ENCODE measurements at places on chromosomes 11 and 22. TPM values are rescaled to one million over a fixed set of nuclear protein-coding genes. Genes with fewer than 3 reads are reported as not detected.
A peak's percentile ranks its signal among the peaks of the same experiment; 100 is the strongest.

GRCh38 chr11:17637901-17638300, 81.5 kb upstream of the MYOD1 start:
- no peak for DNase-seq

GRCh38 chr11:118090545-118091162, 3.9 kb upstream of the SMIM35 start:
- DNase-seq: no peak

Gene APBB1
- total RNA-seq: 6.7 TPM

DNA sequence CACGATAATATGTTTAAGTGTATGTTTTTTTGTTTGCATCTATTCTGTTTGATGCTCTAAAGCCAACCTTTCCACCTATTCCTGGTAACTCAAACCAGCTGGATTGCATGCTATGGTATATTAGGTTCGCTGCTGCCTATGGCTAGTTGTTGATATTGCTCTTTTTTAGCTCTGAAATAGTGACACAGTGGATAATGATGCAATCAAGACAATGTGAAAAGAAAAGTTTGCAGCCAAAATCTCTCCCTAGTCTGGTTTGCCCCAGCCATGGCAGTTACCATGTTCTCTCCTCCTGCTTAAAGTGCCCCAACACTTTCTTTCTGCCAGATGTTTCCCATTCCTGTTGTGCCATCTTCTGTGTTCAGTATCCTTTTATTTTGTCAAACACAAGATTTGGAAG, 269.7 kb downstream of the DYNC2H1 start:
- DNase-seq: no peak

GRCh38 chr11:1939006-1939625, 8.0 kb upstream of the MRPL23 start:
- DNase-seq: no peak

GRCh38 chr22:49636649-49637048, 191.0 kb downstream of the BRD1 start:
- DNase-seq: no peak

DNA sequence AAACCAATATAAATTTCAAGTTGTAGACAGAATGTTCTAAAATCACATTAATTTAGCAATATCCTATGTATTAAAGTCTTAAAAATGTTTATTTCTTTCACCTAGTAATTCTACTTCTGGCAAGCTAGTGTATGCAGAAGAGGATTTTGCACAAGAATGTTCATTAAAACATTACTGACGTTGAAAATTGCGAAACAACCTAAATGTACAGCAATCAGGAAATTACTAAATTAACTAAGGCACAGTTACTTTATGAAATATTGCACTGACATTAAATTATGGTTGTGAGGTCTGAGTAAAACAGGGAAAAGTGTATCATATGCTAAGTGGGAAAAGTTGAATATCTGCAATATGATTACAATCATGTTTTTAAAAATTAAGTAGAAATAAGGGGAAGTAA, 4.1 kb downstream of the SLC36A4 start:
- no peak for DNase-seq

Gene CD3E
- not detected for total RNA-seq

Gene STARD10
- 16.7 TPM for total RNA-seq

GRCh38 chr22:48579928-48580309, 1247.8 kb downstream of the BRD1 start:
- no peak for DNase-seq

GRCh38 chr11:35114906-35115687, 23.9 kb upstream of the CD44 start:
- DNase-seq: no peak

- DNase-seq: no peak
Observed at GRCh38 chr11:126853732-126854131, 146.8 kb downstream of the KIRREL3 start.

- DNase-seq: no peak
Observed at GRCh38 chr11:12542186-12542935, 131.9 kb upstream of the TEAD1 start.

DNA sequence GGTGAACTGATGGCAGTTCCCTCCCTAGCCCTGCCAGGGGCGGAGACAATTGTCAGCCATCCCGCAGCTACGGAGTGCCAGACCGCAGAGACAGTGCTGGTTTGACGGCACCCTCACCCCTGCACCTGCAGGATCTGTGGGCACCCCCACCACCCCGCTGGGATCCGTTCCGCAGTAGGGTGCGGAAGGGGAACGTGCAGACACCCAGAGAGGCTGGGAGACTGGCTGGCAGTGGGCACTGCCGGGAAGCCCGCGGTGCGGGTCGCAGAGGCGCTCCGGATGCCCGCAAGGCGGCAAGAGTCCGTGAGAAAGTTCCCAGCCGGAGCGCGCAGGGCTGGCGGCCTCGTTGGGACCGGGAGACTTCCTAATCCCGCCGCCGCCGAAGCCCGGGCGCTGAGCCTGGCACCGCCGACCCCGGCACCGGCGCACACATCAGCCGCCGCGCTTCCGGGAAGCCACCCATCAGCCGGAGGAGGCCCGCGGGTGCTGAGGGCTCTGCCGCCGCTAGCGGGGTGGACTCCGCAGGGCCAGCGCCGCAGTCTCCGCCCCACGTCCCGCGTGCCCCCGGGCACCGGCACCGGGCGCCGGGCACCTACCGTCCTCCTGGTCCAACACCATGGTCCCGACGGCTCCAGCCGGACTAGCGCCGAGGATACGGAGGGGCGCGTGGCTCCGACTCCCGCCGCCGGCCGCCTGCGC, 4.3 kb upstream of the LMO1 start:
- peak; percentile 46 for DNase-seq

Gene OR52E2
- total RNA-seq: not detected

Gene MS4A15
- total RNA-seq: not detected

DNA sequence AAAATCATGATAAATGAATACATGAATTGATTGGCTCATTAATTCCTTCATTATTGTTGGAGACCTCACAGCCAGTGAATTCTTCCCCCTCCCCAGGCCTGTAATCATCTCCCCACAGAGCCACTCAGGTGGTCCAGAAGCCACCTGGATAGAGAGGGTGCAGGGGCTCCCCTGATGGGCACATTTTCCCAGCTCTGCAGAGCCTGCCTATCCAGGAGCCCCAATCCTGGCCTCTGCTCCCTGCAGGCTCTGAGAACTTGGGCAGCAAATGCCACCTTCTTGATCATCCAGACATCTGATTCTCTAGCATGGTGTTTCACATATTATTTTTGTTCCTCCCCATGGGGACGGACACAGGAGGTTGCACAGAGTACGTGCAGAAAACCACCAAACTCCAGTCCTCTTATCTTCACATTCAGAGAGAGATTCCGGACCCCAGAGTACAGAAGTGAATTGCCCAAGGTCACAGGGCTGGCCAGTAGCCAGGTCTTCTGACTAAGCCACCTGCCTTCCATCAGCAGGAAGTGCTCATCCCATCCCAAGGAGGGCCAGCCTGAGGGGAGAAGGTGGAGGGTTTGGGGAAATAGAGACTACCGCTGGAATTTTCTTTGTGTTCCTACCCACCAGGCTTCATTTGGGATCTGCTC, 348.0 kb downstream of the BUD13 start:
- DNase-seq: peak; percentile 17

DNA sequence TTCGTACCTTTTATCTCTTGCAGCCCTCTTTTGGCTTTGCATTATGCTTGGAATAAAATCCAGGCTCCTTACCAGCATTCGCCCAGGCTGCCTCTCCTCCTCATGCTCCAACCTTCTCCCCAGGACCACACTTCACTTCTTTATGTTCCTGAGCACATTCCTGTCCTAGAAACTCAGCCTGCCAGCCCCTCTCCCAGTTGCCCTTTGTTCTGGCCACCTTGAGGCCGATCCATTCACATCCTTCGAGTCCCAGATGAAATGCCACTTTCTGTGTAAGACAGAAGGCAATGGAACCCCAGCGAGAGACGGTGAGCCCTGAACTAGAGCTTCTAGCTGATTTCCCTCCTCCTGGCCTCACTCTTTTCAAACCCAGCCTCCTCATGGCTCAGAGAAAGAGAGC, 73.0 kb upstream of the NTM start:
- DNase-seq: no peak

Gene TUBA8
- not detected for total RNA-seq

Gene F2
- total RNA-seq: not detected

DNA sequence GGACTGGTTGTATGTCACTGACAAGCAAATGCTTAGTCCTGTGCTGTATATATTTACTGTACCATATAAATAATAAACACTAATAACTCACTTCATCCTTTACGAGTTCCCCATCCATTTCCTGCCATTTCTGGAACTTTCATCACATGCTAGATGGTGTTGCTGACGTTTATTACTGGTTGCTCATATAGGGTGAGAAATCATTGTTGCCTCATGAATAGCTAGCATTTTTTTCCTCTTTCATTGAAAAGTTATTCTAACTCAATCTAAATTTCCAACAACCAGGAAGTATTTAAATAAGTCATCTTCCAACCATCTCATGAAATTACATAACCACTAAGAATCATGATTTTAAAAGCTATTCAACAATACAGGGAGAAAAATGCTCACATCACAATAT, 88.6 kb upstream of the RCN1 start:
- no peak for DNase-seq

Gene MMP12
- total RNA-seq: 1.3 TPM

- DNase-seq: no peak
Observed at GRCh38 chr11:41256041-41256440, 203.4 kb downstream of the LRRC4C start.

DNA sequence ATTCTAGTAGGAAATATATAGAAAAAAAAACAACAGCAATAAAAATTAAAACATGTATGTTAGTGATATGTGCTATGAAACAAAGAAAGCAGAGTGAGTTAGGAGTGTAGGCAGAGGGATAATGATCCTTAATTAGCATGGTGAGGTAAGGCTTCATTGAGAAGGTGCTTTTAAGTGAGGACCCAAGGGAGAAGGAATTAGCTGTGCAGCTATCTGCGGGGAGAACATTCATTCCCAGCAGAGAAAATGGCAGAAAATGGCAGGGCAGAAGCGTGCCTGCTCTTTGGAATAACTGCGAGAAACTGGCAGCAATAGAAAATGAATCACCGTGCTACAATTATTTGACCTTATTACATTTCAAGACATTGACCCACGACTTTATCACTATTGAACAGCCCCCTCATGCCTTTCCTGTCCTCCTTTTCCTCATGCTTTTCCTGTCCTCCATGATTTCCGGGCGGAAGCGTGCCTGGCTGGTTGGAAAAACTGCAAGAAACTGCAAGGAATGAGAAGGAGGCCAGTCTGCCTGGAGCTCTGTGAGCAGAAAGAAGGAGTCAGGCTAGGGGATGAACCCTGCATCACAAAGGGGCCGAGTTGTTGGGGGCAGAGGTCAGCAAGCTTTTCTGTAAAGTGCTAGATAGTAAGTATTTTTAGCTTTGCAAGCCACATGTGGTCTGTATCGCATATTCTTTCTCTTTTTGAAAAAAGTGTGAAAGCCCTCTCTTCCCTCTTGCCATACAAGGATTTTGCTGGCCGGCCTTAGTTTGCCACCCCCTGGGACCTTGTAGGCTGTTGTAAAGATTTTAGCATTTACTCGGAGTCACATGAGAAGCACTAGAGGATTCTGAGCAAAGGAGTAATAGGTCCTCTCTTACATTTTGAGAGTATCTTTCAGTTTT, 37.1 kb upstream of the SWAP70 start:
- no peak for DNase-seq

- no peak for DNase-seq
Observed at GRCh38 chr11:15308840-15309239, 194.1 kb downstream of the INSC start.

- no peak for DNase-seq
Observed at GRCh38 chr22:46413725-46414379, 78.3 kb downstream of the TRMU start.
